Activated T-cell treated with anti-CD3 and anti-CD28 coated beads, Interleukin-2, amount 50 U/mL, for 24 hours (primary cell): ENCODE measurements at places on chromosomes 7 and 10.

GRCh38 chr10:48444861-48445841, 138.7 kb downstream of the MAPK8 start:
- DNase-seq = peak; percentile 19

DNA sequence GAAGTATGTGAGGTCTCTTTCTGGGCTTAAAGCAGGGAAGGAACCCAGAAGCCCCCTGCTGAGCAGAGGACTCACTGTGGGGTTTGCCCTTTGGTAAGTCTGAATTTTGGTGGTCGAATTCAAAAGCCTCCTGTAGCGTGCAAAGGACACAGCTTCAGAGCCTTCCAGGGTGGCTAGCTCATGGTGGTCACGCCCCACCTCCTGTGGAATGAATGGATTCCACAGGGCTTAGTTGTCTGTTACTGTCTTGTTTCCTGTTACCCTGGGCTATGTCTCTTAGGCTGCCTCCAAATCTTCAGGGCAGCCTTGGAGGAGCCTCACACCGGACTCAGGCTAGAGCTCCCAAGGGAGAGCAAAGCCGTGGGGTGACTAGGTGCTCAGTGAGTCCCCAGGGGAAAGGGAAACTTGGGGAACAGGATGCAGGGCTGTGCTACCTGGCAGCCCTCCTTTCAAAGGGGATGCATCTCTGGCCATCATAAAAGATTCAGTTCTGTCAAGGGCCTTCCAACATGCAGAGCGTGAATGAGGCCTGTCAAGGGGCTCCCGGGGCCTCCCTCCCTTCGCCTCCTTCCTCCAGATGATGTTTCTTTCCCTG, 211.7 kb downstream of the CCSER2 start:
- no peak for DNase-seq

- no peak for DNase-seq
Measured at GRCh38 chr10:32600317-32600716, 154.4 kb downstream of the CCDC7 start.

DNA sequence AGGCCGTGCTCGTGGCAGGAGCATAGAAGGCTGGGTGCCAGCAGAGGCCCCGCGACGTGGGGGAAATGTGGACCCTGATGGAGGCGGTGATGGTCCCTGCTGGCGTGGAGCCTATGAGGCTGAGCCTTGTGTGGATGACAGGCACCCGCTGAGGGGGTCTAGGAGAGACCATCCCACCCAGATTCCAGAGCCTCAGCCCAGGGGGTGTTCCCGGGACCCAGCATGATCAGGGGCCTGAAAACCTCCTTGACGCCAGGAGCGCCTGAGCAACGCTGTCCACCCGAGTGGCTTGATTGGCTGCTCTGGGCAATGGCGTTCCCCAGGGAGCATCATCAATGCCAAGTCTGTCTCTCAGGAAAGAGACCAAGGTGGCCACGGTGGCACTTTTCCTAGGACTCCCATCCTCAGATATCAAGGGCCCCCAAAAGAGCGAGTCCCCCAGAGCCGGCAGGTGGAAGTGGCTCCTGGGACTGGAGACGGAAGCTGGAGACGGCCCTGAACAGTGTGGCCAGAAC, 61.1 kb downstream of the PWWP2B start:
- no peak for DNase-seq
